ENCODE measurements at places on chromosomes 5 and 9.
A peak's percentile ranks its signal among the peaks of the same experiment; 100 is the strongest.

- no peak for DNase-seq
Measured at GRCh38 chr5:19536387-19536786, 451.6 kb downstream of the CDH18 start.

- DNase-seq, result no peak
Measured at GRCh38 chr9:35666045-35666444, 1.1 kb upstream of the ARHGEF39 start.

- DNase-seq, result peak; percentile 72
Measured at GRCh38 chr5:39716532-39717028, 291.8 kb upstream of the DAB2 start.

DNA sequence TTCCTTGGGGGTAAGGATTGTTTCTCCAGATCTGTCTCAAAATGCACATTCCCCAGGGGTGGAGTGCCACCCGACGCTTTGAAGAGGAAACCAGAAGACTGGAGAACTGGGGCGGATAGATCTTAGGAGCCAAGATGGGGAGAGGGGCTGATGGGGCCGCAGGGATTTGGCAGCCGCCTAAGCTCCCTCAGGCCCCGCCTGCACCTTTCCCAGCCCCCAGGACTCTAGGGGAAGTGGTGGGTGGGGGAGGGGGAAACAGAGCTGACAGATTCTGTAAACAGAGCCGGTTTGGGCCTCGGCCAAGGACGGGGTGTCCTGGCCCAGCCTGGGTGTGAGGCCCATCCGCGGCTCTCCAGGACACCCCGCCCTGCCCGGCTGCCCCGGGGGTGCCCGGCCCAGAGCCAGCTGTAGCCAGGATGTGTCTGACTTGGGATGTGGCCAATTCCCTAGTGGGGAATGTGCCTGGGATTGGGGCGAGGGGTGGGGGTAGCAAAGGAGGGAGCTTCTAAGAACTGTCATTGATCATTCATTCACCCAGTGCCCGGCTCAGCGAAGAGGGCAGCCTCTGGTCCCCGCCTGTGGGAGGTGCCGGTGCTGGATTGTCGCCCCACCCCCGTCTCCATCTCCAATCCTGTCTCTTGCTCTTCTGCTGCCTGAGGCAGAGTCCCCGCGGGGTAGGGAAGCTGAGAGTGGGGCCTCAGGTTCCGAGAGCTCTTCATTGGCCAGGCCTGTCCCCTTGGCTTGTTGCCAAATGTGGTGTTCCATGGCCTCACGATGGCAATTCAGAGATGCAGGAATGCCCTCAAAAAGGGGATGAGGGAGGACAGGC, 54.8 kb upstream of the CDKN2AIPNL start:
- DNase-seq, result peak; percentile 77

DNA sequence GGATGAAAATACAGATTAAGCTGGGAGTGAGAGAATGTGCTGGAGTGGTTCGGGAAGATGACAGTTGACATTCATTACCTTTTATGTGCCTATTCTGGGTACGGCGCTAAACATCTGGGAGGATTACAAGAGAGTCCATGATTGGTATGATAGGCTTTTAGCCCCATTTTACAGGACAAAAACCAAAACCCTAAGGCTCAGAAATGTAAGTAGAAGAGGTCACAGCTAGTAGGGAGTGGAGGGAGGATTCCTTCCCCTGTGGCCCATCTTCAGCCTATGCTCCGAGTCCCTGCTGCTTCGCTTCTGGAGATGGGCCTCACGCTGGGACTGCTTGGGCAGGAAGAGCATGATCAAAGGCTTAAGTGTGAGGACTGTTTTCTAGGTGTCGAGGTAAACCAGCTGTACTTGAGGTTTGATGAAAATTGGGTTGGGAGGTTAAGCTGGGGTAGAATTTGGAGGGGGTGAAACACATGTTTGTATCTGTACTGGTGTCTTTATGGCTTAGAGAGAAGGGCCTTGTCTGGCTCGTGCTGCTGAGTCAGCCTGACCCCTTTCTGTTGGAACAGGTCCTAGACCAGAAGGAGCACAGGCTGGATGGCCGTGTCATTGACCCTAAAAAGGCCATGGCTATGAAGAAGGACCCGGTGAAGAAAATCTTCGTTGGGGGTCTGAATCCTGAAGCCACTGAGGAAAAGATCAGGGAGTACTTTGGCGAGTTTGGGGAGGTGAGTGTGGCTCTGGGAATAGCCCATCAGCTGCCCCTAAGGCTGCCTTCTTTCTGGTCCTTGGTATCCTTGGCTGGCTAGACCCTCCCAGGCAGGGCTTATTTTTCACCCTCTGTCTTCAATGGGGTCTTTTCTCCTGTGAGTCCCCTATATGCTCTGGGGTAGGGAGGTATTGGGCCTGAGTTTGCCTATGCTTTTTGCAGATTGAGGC, 2.1 kb downstream of the HNRNPAB start:
- DNase-seq, result no peak

- no peak for DNase-seq
Measured at GRCh38 chr5:66442951-66443445, 153.2 kb upstream of the MAST4 start.

- DNase-seq, result no peak
Measured at GRCh38 chr5:123181394-123181801, 92.4 kb downstream of the PRDM6 start.

DNA sequence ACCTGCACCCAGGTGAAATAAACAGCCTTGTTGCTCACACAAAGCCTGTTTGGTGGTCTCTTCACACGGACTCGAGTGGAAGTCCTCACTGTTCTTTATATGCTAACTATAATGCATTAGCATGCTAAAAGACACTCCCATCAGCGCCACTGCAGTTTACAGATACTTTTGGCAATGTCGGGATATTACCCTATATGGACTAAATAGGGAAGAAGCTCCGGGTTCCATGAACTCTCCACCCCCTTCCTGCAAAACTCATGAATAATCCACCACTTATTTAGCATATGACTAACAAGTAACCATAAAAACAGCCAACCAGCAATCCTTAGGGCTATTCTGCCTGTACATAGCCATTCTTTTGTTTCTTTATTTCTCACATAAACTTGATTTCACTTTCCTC, 426.2 kb upstream of the PTPRD start:
- DNase-seq, result peak; percentile 66

DNA sequence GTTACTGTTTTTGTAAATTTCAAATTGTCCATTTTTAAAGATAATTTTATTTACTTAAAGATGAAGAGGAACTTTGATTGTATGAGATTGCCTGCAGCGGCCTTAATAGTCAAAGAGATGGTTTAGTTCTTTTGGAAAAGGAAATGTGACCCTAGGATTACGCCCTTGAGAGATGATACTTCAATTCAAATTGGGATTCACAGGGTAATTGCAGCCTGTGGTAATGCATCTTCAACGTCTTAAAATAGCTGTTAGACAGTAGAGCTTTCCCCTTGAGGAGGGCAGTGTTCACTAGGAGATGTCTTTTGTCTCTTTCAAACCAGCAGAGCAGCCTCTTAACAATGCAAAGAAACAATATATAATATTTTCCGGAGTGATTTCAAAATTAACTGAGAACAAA, 127.1 kb downstream of the TAF11L14 start:
- DNase-seq, result no peak

GRCh38 chr5:109161914-109162683, 247.7 kb downstream of the PJA2 start:
- peak; percentile 32 for DNase-seq

- no peak for DNase-seq
Measured at GRCh38 chr5:59222687-59223511, 640.0 kb downstream of the RAB3C start.

- no peak for DNase-seq
Measured at GRCh38 chr5:66796305-66797292, 200.4 kb downstream of the MAST4 start.

- no peak for DNase-seq
Measured at GRCh38 chr5:14191325-14191724, 48.2 kb downstream of the TRIO start.

GRCh38 chr9:107586493-107586892, 96.9 kb upstream of the KLF4 start:
- DNase-seq, result no peak

GRCh38 chr9:128096616-128097536, 28.8 kb downstream of the SLC25A25 start:
- no peak for DNase-seq

DNA sequence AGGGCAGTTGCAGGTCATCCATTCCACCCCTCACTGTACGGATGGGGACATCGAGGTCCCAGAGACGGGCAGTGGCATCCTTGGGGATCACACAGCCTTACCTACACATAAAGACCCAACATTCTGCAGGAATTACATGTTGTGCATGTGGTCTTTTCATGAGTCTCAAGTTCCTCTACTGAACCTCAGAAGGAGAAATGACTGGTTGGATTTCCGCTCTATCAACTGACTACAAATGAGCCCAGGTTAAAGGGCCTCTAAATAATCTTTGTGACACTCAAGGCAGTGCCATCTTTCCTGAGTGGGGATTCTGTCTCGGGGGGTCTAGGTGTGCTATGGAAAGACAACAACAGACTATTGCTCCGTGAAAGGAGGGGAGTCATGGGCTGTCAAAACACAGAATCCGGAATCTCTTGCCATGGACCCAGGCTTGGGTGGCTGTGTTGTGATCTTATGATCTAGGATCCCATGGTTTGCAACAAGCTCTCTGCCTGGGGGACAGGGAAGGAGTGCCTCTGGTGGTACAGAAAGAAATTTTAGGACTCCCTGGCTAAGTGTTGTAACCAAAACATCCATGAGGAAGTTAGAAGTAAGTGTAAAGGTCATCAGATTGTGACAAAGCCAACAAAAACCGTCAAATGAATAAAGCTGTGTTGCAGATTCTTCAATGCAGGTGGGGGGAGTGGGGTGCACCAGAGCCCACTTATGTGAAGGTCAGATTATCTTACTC, 1.9 kb upstream of the SLC31A2 start:
- no peak for DNase-seq

DNA sequence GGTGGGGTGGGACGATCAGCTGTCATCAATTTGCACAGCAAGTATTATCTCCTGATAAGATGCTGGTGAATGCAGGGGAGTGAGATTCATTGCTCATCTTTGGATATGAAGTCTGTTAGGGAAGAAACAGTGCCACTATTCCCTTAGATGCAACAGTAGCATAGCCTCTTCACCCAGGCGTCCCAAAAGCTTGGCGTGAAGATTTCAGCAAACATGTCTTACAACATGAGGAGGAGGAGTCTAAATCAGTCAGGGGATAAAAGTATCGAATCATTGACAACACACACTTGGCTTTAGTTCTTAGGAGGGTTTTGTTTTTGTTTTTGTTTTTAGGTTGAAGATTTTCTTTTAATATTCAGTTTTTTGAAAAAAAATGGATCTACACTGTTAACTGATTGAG, 26.5 kb downstream of the SNX18 start:
- no peak for DNase-seq

DNA sequence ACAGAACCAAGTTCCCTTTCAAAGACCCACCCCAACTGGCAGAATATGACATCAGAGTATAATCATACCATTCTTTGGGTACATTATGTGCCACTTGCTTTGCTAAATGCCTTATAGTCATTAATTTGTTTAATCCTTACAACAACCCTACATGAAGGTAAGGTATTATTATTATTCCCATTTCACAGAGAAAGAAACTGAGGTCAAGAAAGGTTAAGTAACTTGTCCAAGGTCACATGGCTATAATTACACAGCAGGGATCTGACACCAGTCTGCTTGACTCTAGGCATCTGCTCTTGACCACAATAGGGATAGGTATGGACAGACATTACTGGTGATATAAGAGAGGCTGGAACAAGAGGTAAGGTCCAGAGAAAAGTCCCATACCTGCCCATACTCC, 1.2 kb downstream of the FCHSD1 start:
- DNase-seq, result no peak

DNA sequence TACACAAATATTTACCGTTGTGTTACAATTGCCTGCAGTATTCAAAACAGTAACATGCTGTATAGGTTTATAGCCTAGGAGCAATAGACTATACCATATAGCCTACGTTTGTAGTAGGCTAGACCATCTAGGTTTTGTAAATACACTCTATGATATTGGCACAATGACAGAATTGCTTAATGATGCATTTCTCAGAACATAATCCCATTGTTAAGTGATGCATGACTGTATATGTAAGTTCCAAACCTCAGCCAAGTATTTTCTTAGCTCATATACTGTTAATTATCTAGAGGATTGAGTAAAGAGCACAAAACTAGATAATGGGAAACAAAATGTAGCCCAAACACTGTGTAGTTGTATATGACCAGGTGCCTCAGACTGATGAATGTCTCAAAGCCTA, 220.1 kb downstream of the ANXA1 start:
- no peak for DNase-seq

DNA sequence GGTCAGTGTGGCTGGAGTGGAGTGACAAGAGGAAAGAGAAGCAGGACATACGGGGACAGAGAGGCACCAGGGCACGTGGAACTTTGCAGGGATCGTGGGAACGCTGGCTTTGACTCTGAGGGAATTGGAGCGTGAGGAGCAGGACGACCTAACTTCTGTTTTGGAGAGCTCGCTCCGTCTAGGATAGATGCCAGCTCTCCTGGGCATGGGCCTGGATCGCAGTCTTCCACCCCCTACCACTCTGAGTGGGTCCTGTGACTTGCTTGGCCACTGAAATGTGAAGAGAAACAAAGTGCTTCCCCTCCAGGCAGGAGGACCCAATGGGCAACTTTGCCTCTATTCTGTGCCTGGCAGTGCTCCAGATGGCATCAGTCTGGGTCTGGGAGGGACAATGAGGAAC, 8.7 kb upstream of the SH3PXD2B start:
- no peak for DNase-seq

- no peak for DNase-seq
Measured at GRCh38 chr5:132830436-132831094, at the start of gene SHROOM1. Gene SHROOM1, minus strand, starts transcription at chr5:132830647. Its CDS starts 4,507 bp downstream, at chr5:132826140.

- no peak for DNase-seq
Measured at GRCh38 chr9:89478821-89479668, 18.9 kb downstream of the SEMA4D start.

DNA sequence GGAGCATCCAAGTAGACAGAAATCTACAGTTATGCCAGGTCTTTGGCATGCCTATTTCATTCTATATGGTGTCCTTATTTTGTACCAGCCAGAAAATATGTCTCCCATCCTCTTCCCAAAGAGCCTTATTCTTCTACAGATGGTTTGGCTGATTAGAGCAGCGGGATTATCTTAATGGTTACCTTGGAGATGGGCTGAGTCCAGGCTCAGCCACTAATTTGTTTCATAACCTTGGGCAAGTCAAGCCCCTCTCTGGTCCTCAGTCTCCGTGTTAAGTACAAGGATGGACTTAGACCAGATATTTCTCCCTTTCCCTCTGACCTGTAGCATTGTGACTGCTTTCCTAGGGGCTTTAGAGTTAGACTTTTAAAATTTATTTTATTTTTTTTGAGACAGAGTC, 11.1 kb upstream of the GLE1 start:
- no peak for DNase-seq

- DNase-seq, result no peak
Measured at GRCh38 chr5:1337489-1338195, 7.3 kb downstream of the CLPTM1L start.

GRCh38 chr5:142737179-142737578, 33.0 kb upstream of the ARHGAP26 start:
- no peak for DNase-seq

- DNase-seq, result no peak
Measured at GRCh38 chr9:84937180-84937579, 267.7 kb downstream of the NTRK2 start.

DNA sequence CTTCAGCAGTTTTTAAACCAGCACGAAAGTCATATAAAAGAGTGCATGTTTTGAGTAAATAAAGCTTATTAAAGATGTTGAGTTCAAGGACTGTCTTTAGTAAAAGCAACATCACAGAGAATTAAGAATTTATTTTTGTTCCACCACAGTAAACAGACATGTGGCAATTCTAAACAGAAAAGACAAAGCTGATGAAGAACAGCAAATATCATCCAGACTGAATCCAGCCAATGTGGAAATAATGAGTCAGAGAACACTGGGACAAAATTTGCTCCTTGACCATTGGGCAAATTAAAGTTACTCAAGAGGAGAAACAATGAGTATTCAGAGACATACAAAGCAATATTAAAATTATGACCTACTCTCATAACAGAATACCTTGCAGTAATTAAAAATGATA, 28.8 kb downstream of the OR2K2 start:
- DNase-seq, result no peak
